ENCODE measurements at places on chromosomes 4 and X.

DNA sequence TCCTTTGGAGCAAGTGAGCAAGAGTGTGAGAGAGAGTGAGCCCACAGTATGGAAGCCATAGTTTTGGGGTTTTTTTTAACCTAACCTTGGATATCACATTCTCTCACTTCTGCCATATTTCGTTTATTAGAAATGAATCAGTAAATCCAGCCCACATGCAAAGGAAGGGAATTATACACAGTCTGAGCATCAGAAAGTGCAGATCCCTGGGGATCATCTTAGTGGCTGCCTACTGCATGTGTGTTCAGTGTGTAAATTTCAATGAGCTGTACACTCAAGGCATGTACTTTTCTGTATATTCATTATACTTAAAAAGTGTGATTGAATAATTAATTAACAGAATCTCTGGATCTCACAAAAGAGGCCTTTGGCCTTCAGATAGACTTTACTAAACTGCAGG lies 133.8 kb upstream of the PRPS2 start:
- no peak for DNase-seq

GRCh38 chr4:180913750-180914149 lies 1329.5 kb upstream of the TENM3 start:
- DNase-seq = no peak

DNA sequence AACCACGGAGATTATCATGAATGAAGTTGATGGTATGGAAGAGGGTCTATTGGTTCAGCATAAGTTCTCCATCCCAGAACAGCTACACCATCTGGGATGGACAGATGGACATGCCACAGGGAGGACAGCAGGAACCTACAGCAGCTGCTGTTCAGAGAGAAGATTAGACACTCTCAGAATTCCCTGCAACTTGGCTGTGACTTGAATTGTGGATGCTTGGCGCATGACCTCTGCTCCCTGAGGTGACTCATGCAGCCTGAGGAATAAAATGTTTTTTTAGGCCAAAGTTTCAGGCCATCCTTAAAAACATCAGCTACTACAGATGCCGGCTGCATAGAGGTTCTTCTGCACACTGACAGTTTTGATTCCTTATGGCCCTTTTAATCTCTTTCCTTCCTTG lies 97.3 kb downstream of the RS1 start:
- no peak for DNase-seq

DNA sequence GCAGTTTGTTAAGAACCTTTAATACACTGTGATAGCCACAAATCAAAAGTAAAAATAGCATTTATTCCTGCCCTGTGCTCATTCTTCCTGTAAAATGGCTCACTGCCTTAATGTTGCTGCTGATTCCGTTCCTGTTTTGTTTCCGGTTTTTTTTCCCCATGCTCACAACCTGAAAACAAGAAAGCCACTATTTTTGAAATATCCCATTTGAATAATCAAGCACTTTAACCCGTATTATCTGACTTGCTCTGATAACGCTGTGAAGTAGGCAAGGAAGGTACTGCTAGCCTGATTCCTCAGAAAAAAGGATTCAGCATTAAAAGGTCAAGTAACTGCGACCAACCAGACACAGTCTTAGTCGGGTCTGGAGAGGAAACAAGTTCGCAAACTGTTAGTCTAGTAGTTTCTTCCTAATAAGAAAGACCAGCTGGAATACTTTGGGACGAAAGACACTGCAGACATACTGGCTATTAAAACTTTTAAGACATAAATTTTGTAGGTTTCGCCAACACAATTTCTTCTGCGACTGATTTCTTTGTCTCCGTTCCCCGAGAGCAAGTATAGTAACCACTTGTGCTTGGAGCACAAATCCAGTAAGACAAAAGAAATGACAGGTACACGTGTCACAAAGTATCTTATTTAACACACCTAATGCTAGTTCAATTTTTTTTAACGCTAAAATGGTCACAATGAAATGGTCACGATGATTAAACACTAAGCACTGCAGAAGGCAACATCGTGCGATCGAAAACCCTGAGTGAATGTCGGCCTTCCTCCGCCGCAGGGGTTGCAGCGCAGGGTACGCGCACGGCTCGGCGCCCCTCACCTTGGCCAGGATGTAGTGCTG lies 802 bp downstream of the COX18 start:
- DNase-seq = no peak

DNA sequence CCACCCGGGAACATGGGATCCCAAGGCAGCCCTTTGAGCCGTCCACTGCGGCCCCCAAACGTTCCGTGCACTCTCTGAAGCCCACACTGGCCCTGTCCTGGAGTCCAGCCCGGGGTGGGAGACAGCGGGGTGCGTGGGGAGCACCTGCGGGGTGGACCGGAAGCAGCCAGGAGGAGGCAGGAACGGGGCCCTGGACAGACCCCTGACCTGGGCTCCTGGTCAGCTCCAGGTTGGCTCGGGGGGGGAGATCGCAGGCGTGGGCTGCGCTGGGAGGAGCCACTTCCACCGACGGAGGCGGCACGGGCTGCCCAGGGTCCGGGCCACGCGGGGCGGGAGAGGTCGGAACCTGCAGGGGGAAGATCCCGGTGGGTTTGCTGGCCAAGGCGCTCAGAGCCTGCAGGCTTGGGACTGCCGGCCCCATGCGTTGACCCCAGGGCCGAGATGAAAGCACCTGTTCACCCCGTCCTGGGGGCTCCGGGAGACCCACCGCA lies 5.7 kb upstream of the PLCXD1 start:
- DNase-seq = no peak

GRCh38 chr4:15868111-15868510 lies 70.4 kb downstream of the FGFBP1 start:
- DNase-seq = no peak

GRCh38 chr4:78766026-78766425 lies 10.1 kb upstream of the BMP2K start:
- DNase-seq = no peak

DNA sequence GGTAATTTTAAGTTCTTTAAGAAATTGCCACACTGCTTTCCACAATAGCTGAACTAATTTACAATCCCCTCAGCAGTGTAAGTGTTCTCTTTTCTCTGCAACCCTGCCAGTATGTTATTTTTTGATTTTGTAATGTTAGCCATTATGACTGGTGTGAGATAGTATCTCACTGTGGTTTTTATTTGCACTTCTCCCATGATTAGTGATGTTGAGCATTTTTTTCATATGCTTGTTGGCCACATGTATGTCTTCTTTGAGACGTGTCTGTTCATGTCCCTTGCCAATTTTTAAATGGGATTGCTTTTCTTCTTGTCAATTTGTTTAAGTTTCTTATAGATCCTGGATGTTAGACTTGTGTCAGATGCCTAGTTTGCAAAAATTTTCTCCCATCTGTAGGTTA lies 86.1 kb downstream of the BMP3 start:
- no peak for DNase-seq

DNA sequence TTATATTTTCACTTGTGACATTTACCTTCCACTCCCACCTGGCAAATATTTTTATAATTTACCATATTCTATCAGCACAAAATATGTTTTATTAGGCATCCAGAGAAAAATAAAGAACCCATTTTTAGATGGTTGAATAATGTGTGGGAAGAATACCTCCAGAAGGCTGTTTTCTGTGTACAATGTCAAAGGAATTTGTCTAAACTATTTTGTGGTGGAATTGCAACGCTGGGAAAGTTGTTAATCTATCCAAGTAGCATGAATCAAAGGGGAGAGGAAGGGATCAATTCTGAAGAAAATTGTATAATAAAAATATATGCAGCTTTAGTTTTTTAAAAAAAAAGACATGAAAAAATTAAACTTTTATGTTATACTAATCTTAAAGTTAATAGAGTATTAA lies 706.5 kb downstream of the FSTL5 start:
- DNase-seq = no peak

DNA sequence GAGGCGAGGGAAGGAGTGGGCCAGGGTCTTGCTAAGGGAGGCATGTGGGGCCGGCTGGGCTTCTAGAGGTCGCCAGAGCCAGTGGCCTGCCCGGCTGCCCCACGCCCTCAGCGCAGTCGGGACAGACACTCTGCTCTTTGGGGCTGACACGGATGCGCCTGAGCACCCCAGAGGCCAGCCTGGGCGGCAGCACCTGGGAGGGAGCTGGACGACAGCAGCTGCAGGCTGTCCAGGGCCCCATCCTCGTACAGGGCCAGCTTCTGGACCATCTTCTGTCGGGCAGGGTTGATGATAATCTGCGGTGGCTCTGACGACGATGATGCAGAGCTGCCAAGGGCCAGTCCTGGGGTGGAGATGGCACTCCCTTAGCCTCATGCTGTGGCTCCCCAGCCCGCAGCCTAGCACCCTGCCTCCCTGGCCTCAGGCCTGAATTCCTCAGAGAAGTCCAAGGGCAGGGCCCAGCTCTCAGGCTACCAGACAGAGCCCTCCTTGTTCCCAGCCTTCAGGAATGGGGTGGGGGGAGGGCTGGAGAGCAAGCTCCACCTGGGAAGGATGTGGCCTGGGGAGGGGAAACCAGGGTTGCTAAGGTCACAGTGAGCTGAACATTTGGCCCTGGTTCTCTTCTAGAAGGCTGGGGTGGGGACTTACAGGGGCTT lies 7.2 kb downstream of the IRAK1 start:
- DNase-seq = no peak

- DNase-seq = no peak
Observed at GRCh38 chrX:151713849-151714248, 2.0 kb upstream of the FATE1 start.

DNA sequence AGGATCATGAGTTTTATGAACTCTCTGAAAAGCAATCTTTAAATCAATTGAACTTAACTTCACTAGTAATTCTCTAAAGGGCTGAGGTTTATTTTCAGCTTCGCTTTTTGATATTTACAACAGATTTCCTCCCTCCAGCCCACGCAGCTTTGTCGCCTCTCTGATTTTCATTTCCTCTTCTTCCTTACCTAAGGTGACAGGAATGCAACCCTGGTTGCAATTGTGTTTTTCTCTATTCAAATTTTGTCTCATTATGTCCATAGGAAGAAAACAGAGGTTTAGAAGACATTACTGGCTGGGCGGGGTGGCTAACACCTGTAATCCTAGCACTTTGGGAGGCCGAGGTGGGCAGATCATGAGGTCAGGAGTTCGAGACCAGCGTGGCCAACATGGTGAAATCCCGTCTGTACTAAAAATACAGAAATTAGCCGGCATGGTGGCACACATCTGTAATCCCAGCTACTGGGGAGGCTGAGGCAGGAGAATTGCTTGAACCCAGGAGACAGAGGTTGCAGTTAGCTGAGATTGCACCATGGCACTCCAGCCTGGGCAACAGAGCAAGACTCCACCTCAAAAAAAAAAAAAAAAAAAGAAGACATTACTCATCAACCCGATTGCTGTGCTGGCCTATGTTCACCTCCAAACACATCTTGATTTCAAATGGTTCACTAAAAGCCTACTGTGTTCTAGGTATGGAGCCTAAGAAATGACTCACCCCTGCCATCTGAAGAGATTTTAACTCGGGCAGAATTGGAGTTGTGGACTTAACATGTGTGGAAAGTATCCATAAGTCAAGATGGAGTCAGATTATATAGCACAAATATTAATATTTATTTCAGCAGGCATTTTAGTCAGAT lies 36.8 kb downstream of the VSIG4 start:
- DNase-seq = no peak

DNA sequence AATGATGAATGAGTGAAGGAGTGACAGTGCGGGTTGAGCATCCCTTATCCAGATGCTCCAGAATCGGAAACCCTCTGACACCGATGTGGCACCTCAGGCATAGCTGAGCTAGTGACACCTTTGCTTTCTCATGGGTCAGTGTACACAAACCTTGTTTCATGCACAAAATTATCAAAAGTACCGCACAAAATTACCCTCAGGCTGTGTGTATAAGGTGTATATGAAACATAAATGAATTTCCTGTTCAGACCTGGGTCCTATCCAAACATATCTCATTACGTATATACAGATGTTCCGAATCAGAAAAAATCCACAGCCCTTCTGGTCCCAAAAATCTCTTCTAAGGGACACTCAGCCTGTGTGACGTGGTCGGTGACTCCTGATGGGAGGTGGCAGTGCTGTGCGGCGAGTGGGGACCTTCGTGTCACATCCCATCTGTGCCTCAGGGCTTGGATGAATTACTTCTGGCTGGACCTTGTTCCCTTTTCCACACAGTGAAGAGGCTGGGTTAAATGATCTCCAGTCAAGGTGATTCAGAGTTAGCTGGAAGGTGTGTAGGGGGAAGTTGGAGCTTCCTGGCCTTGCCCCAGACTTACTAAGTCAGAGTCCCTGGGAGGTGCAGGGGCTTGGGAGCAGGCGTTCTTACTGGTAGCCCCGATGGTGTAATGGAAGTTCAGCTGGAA lies 18.8 kb downstream of the RGS12 start:
- no peak for DNase-seq

- DNase-seq = no peak
Observed at GRCh38 chrX:13692771-13693231, 3.9 kb downstream of the RAB9A start.

DNA sequence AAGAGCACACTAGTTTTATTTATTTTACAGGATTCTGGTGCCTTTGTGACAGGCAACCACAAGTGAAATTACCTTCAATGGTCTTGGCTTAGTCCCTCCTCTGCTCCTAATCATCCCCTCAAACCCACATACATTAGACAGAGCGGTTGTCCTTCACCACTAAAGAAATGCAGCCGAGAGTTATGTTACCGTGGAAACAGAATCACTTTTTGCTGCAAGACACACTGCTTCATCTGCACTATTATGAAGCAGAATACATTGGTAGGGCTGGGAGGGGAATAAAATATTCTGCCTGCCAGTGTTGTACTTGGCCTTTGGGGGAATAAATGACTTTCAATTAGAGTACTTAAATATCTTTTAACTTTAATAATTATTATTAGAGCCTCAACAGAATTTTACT lies 75.2 kb downstream of the ARHGEF38 start:
- no peak for DNase-seq

GRCh38 chr4:106583567-106583966 lies 215.0 kb upstream of the GIMD1 start:
- DNase-seq = no peak

DNA sequence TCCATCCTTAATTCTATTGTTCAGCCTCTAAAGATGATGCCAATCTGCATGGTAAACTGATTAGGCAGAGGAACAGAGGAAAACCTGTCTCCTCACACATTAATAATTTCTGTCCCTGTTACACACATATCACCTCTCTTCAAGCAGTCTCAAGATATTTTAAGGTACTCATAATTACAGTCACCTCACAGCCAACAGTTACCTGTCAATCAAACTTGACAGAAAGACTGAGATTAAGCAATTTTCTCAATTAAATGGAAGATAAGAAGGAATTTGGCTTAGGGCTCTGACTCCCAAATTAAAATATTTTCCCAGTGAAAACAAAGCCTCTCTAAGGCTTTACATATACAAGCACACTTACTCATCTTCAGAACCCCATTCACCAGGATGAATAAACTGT lies 85.2 kb downstream of the MAPK10 start:
- DNase-seq = no peak
